ENCODE measurements at places on chromosomes 11 and 22.

GRCh38 chr11:104090767-104091166 lies 54.3 kb downstream of the DDI1 start:
- no peak for DNase-seq

- peak; percentile 63 for DNase-seq
Observed at GRCh38 chr11:8719211-8719649, 36.6 kb downstream of the RPL27A start.

- no peak for DNase-seq
Observed at GRCh38 chr11:116459185-116460045, 313.4 kb downstream of the BUD13 start.

DNA sequence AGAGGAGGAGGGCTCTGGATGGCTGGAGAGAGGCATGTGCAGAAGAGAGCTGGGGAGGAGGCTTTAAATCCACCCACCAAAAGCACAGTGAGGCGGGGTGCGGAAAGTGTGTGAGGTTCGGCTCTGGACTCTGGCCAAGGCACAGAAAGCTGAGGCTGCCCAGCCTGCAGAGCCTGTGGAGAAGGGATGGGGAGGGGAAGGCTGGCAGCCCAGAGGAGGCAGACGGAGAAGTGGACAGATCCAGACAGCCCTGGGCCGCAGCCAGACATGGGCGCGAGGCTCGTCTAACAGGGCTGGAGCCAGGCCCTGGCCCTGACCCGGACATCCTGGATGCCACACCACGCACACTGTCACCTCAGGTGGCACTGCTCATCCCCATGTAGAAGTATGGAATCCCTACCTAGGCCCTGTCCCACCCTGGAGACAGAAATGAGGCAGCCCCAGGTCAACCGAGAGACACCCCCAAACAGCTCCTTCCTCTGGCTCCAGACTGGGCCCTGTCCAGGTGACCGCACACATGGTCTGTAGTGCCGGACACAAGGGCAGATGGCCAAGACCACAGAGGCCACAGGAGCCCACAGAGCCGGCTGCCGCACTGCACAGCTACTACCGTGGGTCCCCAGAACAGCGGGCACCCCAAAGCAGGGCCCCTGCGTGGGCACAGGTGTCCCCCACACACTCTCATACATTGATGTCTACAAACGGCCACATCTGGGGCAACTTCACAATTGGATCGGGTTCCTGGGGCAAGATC lies 16.6 kb upstream of the MOB2 start:
- DNase-seq = no peak

DNA sequence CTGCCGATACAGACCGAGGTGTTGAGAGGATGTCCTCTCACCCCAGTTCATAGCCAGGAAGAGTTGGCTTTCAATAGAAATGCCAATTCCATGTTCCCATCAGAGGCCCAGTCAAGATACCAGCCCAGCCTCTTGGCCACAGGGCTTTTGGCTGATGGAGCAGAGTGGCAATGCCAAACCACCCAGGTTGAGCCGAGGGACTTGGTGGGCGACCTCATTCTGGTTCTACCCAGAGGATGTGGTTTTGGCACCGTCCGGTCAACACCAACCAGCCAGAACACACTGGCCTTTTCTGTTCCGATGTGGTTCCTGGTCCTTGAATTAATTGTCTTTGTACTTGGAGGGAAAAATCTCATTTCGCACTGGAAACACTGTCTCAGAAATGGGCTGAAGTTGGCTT lies 60.5 kb downstream of the COMMD9 start:
- no peak for DNase-seq

DNA sequence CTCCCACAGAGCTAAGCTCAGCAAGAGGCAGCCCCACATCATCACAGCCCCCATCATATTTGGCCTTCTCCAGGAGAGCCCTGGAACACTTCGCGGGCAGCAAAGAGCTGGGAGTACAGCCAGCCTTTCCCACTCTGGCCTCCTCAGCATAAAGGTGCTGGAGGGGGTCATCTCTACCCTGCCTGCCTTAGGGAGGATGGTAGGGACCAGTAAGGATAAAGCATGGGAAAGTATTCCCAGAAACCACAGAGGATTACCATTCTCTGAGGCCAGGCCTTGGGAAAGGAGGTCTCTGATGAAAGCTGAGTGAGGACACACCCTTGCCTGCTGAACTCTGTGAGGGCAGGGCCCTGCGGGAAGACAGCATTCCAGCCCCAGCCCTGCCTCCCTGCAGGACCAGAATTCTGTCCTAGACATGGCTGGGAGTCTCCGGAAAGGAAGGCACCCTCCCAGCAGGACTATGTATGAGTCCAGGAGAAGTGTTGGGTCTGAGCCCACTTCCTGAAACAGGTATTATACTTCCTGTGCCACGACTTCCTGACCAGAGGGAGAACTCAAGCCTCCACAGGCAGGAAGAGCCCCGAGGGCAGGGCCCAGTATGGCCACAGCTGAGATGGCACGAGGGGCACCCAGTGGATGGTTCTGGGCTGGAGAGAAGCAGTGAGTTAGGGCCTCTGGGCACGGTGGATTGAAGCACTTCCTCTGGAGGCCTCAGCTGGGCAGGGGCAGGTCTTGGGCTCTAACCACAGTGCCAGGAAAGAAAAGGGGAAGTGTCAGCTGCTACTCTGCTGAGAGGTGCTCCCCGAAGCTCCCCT lies 12.9 kb upstream of the CASTOR1 start:
- DNase-seq = peak; percentile 76

GRCh38 chr22:43862074-43862881 lies at the start of gene SULT4A1:
SULT4A1 (minus strand) TSS chr22:43862513; CDS start chr22:43862382, 131 bp downstream.
- no peak for DNase-seq

DNA sequence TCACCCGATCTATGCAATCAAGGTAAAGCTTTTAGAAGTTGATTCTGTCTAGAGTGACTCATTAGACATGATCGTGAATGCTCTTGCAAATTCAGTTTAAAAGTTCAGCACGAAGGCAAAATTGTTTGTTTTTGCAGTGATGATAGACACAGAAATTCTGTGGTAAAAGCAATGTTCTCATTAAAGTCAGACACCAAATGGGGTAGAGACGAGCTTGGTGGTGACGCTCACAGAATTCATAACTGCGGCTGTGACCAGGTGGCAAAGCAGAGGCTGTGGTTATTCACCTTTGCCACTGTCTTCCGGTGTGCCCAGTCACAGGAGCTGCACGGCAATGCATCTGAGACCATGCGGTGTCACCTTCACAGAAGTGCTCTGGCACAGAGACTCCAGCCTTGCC lies 83.4 kb downstream of the WNT7B start:
- DNase-seq = no peak

DNA sequence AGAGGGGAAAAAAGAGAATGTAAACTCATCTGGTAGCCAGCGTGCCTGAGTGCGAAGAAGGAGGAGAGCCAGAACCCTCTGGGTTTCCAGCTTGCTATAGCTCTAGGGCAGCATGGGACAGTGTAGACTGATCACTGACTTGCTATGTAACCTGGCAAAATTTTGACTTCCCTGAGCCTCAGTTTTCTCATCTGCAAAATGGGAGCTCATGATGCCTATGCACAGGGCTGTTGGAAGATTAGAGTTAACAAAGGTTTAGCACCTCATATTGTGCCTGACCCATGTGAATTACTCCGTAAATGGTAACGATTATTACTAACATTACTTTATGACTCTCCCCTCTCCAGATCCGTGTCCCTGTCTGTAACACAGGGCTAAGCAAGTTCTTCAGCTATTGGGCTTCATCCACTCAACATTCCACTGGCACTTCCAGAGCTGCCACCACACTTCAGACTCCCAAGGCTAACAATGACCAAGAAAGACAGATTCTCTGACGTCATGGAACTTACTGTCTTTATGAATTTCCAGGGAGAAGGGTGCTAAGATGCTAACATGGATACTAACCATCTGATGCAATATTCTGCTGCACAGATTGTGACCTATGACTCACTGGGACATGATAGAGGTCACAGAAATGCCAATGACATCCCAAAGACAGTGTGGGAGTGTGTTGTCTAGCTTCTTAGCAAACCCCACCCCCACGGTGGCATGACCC lies 195.2 kb downstream of the TRIM29 start:
- no peak for DNase-seq

GRCh38 chr11:763073-763463 lies 14.2 kb downstream of the GATD1 start:
- no peak for DNase-seq

- DNase-seq = no peak
Observed at GRCh38 chr11:17798253-17798652, 63.7 kb downstream of the KCNC1 start.

GRCh38 chr11:2319791-2320472 lies 18.1 kb downstream of the TSPAN32 start:
- no peak for DNase-seq

DNA sequence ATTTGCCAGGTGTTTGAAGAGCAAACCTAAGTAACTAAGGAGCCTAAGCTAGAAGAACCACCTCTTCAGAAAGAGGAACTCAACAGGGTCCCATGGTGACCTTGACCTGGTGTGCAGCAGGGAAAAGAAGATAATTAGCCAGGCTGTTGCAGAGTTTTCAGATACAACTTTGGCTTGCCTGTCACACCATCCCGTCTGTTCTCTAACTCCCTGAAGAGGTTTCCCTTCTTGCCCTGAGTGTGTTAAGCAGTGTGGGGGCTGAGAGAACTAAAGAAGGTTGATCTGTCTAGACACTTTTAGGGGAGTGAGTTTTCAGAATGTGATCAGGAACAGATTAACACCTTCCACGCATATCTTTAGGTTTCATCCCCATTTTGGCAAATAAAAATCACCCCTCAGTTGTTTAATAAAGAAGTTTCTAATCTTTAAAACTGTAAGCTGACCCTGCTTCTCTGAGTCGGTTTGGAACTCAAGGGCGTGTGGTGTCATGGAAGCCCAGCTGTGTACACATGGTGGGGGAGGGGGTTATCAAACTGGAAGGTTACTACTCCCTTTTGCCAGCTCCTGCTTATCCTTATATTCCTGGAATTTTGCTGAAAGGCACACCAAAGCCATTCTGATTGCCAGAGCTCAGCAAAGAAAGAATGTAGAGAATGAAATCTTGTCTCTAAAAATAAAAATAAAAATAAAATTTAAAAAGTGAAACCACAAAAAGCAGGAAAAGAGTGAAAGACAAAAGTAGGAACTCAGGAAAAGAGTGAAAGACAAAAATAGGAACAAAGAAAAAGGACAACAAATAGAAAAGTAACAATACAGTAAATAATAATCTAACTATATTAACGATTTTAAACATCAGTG lies 70.2 kb downstream of the DBX1 start:
- no peak for DNase-seq

- no peak for DNase-seq
Observed at GRCh38 chr11:68142028-68142412, 20.8 kb upstream of the CHKA start.

DNA sequence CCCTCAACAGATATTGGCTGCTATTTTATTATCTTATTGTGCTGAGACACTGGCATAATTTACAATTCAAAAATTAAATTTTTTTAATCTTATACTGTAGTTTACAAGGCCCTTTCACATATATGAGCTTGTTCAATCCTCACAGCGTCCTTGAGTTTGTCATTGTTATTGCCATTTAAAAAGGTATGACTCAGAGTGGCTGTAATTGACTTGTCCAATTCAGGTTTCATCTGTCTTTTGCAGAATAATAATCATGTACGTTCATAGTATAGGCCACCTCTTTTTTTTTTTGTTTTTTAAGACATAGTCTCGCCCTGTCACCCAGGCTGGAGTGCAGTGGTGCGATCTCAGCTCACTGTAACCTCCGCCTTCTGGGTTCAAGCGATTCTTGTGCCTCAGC lies 11.5 kb downstream of the PTPRJ start:
- DNase-seq = no peak

DNA sequence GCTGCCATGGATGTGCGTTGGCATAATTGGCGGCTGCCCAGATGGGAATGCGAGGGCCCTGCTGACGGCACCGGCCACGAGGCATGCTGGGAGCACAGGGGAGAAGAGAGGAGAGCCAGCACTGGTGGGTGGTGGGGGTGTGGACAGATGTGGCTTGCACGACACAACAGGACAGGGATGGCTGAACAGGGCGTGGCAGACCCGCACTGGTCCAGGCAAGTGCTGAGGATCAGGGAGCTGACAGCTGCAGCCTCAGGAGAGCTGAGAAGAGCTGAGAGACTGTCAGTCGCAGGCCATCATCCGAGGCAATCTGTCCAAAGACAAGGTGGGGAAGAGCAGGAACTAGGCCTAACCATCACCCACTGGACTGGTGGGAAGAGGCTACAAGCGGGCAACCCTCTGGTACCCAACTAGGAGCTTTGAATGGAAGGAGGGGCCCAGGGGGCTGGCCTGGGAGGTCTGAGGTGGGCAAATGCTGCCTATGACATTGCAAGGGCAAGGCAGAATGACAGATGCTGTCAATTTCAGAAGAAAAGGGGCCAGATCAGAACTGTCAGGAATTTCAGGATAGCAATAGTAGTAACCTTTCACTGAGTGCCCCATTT lies 2.4 kb downstream of the GNB1L start:
- no peak for DNase-seq

GRCh38 chr11:10608584-10608983 lies 40.1 kb upstream of the LYVE1 start:
- DNase-seq = no peak

GRCh38 chr11:108338750-108339149 lies 115.9 kb downstream of the ATM start:
- DNase-seq = no peak

- DNase-seq = no peak
Observed at GRCh38 chr11:8788616-8789015, 106.0 kb downstream of the RPL27A start.

DNA sequence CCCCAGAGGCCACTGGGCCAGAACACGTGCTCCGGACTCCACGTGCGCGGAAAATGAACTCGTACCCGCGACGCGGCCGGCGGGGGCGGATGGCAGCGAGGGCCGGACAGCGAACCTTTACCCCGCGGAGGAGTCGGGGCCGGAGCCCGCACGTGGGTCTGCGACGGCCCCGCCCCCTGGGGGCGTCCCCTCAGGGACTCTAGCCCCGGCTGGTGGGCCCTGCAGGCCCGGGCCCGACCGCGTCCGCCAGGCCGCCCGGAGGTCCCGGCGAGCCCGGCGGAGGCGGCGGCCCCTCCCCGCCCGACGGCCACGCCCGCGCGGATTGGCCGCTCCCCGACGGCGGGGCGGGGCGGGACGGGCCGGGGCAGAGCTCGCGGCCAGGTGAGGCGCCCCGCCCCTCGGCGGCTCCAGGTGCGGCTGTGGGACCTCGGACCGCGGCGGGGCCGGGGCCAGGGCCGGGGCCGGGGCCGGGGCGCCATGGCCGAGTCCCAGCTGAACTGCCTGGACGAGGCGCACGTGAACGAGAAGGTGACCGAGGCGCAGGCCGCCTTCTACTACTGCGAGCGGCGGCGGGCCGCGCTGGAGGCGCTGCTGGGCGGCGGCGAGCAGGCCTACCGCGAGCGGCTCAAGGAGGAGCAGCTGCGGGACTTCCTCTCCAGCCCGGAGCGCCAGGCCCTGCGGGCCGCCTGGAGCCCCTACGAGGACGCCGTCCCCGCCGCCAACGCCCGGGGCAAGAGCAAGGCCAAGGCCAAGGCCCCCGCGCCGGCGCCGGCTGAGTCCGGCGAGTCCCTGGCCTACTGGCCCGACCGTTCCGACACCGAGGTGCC lies at the start of gene FAM83F:
FAM83F (plus strand) TSS at position 389 of the 827 bp plus-strand sequence; CDS start at position 478, 89 bp downstream.
- no peak for DNase-seq

All from AG09319 (cell line).